CD4-positive, alpha-beta memory T cell (primary cell): ENCODE measurements at places on chromosomes 7 and 10. TPM values are rescaled to one million over a fixed set of nuclear protein-coding genes. Genes with fewer than 3 reads are reported as not detected.

DNA sequence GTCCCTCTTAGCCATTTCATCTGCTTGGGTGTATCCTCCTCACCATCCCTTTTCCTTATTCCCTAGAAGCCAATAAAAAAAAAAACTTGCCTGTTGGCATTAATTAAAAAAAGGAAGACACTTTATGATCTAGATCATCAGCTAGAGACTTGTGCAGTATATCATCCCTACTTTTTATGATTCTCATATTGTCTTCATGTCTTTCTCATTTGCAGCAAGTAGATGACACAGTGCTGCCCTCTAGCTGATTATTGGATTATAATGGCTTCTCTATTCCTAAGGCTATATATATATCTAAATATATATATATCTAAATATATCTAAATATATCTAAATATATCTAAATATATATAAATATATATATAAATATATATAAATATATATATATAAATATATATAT lies 272.4 kb upstream of the LRGUK start:
- DNase-seq: no peak
- H3K4me3 ChIP-seq: no peak overlapping the region
- H3K27ac ChIP-seq: no peak overlapping the region
- no peaks in the 10 kb centered on the region for H3K27me3 ChIP-seq

GRCh38 chr7:141102436-141102835 lies 28.6 kb downstream of the TMEM178B start:
- no peaks in the 10 kb centered on the region for H3K27me3 ChIP-seq
- H3K36me3 ChIP-seq: no peaks in the 10 kb centered on the region
- H3K4me3 ChIP-seq: no peak overlapping the region

DNA sequence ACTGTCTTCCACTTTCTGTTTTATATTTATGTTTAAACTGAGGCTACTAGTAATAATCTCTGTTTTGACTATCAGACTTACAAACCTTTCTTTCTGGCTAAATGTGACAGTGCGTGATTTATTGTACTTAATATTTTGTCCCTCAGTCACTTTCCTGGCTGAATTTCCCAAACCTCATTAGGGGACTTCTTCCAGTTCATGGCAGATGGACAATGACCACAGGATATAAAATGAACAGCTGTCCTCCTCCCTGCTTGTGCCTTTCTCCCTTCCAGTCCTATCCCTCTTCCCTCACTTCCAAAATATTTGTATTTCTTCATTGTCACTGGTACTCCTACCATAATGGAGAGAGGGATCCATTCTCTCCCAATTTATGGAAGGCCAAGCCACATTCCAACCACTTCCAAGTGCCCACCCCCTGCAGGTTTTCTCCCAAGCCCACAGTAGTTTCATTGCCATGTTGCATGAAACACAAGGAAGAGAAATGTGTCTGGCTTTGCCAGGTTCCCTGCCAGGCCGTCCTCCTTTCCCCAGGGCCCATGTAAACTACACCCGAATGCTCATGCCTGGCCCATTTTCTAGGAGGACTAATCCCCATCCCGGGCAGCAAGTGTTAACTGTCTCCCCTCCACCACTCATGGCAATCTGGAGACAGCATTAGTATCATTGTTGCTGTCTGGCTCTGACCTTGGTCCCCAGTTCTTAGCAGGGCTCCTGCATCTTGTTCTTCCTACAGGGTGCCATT lies 269.5 kb upstream of the SLC26A5 start:
- H3K27me3 ChIP-seq: no peaks in the 10 kb centered on the region
- no peak overlapping the region for H3K4me3 ChIP-seq
- H3K36me3 ChIP-seq: no peaks in the 10 kb centered on the region
- no peaks in the 10 kb centered on the region for H3K4me1 ChIP-seq

DNA sequence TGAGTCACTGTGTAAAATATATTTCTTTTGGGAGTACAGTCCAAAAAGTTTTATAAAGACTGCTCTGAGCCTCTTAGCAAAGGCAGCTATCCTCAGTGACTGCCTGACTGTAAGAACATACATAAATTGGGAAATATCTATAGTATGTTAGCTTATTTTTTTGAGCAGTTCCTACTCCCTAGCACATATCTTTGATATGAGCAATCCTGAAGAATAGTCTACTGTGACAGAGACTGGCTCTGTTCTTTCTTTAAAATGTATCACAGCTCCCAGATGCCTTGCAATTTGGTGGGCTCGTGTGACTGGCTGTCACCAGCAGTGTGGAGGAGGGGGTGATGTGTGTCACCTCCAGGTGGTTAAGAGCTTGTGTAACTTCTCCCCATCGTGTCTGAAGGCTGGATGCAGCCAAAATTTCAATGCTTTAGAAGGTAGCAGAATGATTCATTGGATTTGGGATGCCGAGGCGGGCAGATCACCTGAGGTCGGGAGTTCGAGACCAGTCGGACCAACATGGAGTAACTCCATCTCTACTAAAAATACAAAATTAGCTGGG lies 47.9 kb downstream of the MTERF1 start:
- no peak overlapping the region for H3K4me3 ChIP-seq
- DNase-seq: no peak
- no peaks in the 10 kb centered on the region for H3K36me3 ChIP-seq
- no peak overlapping the region for H3K27ac ChIP-seq
- H3K4me1 ChIP-seq: no peaks in the 10 kb centered on the region

Gene KCND2
- total RNA-seq: not detected

GRCh38 chr10:17216217-17216900 lies 11.7 kb upstream of the VIM start:
- peak; percentile 39 for DNase-seq
- peaks cover 17% of the 10 kb centered on the region for H3K4me1 ChIP-seq
- H3K27ac ChIP-seq: peak overlapping the region; percentile 56
- no peaks in the 10 kb centered on the region for H3K27me3 ChIP-seq
- no peak overlapping the region for H3K4me3 ChIP-seq
- no peaks in the 10 kb centered on the region for H3K36me3 ChIP-seq

Gene GALNT11
- total RNA-seq: 19.1 TPM

DNA sequence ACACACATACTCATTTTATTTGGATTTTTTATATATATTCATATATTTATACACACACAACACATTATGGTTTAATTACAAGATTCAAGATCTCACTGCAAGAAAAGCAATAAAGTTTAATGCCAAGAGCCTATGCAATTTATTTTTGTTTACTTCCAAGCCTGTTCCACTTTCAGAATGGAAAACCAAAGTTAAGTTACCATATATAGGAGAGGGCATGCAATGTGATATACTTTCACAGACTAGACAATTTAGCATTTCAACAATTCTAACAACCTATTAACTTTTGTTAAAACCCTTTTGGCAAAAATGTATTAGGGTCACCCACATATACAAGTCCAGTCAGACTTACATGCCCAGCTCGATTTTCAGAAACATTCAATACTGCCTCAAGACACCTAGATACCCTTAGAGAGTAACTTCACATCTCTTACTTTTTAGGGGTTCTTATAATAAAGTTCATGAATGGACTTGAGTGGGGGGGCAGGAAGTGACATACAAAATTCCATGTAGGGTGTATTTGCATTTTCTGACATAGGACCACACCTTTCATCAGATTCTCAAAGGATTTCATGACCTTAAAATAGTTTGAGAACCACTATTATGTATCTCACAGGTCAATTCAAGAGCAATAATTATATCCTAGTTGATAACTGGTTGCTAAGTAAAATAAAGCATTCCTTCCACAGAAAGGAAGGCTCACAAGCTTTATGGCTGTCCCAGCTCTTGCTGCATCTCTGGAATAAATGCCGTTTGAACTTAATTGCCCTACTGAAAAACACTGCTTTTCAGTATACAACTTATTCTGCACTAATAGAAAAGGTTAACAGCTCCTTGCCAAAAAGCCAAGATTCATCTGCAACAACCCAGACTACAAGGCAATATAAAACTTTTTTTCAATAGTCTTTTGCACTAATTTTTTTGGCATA lies 2.5 kb downstream of the P4HA1 start:
- peaks cover 26% of the 10 kb centered on the region for H3K4me1 ChIP-seq
- peak overlapping the region; percentile 87 for H3K27ac ChIP-seq
- no peak overlapping the region for H3K4me3 ChIP-seq

DNA sequence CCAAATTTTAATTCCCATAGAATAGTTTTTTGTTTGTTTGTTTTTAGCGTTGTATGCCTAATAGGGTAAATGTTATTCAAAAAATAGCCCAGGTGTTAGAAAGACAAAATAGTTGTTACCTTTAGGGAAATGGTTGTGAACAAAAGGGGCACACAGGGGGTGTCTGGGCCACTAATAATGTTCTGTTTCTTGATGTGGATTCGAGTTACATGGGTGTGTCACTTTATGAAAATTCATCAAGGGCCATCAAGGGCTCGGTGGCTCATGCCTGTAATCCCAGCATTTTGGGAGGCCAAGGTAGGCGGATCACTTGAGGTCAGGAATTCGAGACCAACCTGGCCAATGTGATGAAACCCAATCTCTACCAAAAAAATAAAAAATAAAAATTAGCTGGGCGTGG lies 531.8 kb upstream of the C7orf33 start:
- H3K4me1 ChIP-seq: no peaks in the 10 kb centered on the region
- no peak for DNase-seq
- H3K4me3 ChIP-seq: no peak overlapping the region
- no peaks in the 10 kb centered on the region for H3K27me3 ChIP-seq
- no peak overlapping the region for H3K27ac ChIP-seq

Gene FAM24B
- total RNA-seq: 12.8 TPM
